Fibroblast of lung (primary cell): ENCODE measurements at places on chromosomes 3 and 15. TPM values are rescaled to one million over a fixed set of nuclear protein-coding genes. Genes with fewer than 3 reads are reported as not detected.

The KCNAB1 gene
- 0.03 and 0.09 TPM in 2 replicates for polyA plus RNA-seq

The SLC6A1 gene
- not detected in 2 replicates for polyA plus RNA-seq

The LIPH gene
- polyA plus RNA-seq = 0.06 and 0.32 TPM in 2 replicates

The CEMIP gene
- 310 and 1,190 TPM in 2 replicates for polyA plus RNA-seq

The ABI3BP gene
- polyA plus RNA-seq = 17.5 and 62.9 TPM in 2 replicates
